ENCODE measurements at places on chromosomes 1 and 21.
A peak's percentile ranks its signal among the peaks of the same experiment; 100 is the strongest.

DNA sequence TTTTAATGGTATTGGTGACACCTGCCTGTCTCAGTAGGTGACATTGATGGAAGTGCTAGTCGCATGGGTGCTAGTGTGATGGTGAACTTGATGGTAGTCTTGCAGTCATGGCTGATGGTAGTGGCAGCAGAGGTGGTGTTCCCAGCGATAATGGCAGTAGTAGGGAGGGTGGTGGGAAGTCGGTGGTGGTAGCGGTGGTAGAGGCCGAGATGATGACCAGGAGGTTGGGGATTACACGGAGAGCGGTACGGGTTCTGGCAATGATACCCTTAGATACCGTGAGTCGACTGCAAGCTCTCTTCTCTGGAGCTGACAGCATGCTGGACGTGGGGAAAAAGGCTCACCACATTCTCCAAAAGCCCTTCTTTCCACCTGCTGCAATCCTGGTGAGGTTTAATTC lies 99.4 kb upstream of the SLC2A1 start:
- no peak overlapping the region for H3K4me3 ChIP-seq
- H3K4me1 ChIP-seq, result peaks cover 9% of the 10 kb centered on the region
- no peak overlapping the region for H3K27ac ChIP-seq
- no peak for DNase-seq
- H3K27me3 ChIP-seq, result peaks cover 10% of the 10 kb centered on the region
- H3K36me3 ChIP-seq, result no peaks in the 10 kb centered on the region

DNA sequence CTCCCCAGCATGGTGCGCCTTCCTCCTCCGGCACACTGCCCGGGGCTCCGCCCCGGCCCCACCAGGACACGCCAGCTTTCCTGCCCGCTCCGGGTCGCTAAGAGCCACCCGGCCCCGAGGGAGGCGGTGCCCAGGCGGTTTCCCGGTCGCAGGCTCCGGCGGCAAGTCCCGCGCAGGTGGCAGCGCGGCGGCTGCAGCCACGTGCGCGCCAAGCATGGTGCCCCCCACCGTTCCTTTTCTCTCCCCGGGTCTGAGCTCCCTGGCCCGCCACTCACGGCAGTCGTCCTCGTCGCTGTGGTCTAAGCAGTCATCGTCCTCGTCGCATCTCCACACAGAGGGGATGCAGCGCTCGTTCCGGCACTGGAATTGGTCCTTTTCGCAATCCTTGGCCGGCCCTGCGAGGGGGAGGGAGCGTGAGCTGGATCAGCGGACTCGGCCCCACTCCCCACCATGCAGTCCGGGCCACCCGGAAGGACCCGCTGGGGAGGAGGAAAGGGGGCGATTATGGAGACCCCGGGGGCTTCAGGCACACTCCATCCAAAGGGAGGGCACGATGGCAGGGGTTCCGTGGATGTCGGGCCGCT lies 1.2 kb downstream of the LRP8 start:
- no peaks in the 10 kb centered on the region for H3K27me3 ChIP-seq
- H3K27ac ChIP-seq, result peak overlapping the region; percentile 79
- no peaks in the 10 kb centered on the region for H3K36me3 ChIP-seq
- no peak for DNase-seq
- H3K4me1 ChIP-seq, result peaks cover 13% of the 10 kb centered on the region
- H3K4me3 ChIP-seq, result peak overlapping the region; percentile 92

- no peak overlapping the region for H3K4me3 ChIP-seq
- DNase-seq, result no peak
- H3K27ac ChIP-seq, result no peak overlapping the region
- H3K36me3 ChIP-seq, result peaks cover 3% of the 10 kb centered on the region
- peaks cover 19% of the 10 kb centered on the region for H3K4me1 ChIP-seq
- peaks cover 20% of the 10 kb centered on the region for H3K27me3 ChIP-seq
These were observed 33.7 kb downstream of the ZBTB18 start for GRCh38 chr1:244084763-244085162.

- peaks cover 15% of the 10 kb centered on the region for H3K36me3 ChIP-seq
- no peak for DNase-seq
- no peak overlapping the region for H3K4me3 ChIP-seq
- peaks cover 9% of the 10 kb centered on the region for H3K4me1 ChIP-seq
- H3K27ac ChIP-seq, result no peak overlapping the region
These were observed 154.6 kb downstream of the PCNX2 start for GRCh38 chr1:233140974-233141373.

DNA sequence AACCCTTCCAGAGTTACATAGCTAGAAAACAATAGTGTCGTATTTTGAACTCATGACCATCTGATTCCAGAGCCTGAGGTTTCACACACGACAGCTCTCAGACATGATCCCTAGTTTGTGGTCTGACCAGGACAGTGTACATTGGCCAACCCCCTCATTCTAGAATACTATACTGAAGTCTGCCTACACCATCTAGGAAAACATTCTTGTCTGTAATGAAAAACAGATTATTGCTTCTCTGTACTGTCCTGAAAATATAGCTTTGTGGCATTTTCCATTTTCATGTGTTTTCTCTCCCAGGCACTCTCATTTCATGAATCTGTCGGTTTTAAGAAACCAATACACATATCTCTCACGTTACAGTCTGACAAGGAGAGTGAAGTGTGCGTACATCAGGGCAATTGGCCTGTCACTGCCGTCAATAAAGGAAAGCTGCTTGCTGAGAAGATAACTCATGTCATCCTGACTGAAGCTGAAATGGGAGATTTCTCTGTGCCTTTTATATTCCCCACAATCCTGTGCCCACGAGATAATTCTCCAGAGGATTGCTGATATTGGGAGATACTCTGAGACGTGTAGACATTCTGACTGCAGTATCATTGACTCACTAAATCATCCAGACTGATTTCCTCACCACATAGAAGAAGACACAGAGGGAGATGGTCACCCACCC lies 585.6 kb downstream of the PLPP3 start:
- peaks cover 2% of the 10 kb centered on the region for H3K27me3 ChIP-seq
- peaks cover 2% of the 10 kb centered on the region for H3K36me3 ChIP-seq
- no peak overlapping the region for H3K4me3 ChIP-seq
- H3K4me1 ChIP-seq, result no peaks in the 10 kb centered on the region
- no peak for DNase-seq
- no peak overlapping the region for H3K27ac ChIP-seq

- no peak overlapping the region for H3K4me3 ChIP-seq
- DNase-seq, result no peak
- H3K27me3 ChIP-seq, result peaks cover 35% of the 10 kb centered on the region
- peaks cover 5% of the 10 kb centered on the region for H3K4me1 ChIP-seq
These were observed 4.2 kb downstream of the KISS1 start for GRCh38 chr1:204192046-204192445.

DNA sequence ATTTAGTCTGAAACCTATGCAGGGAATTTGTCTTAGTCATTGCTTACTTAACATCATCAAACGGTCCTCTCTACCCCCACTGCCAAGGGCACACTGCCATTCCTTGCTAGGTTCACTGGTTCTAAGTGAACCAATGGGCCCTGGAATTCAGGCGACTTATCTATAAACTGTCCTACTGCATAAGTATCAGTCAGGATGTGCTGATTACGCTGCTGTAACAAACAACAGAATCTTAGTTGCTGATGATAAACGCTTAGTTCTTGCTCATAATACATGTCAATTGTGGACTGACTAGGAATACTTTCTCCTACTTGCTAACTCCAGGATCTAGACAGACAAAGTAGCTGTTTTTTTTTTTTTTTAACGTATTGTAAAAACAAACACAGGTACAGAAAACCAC lies 136.1 kb downstream of the PRDM2 start:
- H3K4me1 ChIP-seq, result no peaks in the 10 kb centered on the region
- H3K27me3 ChIP-seq, result peaks cover 11% of the 10 kb centered on the region
- H3K27ac ChIP-seq, result no peak overlapping the region
- DNase-seq, result no peak
- H3K4me3 ChIP-seq, result no peak overlapping the region
- no peaks in the 10 kb centered on the region for H3K36me3 ChIP-seq

- H3K36me3 ChIP-seq, result no peaks in the 10 kb centered on the region
- no peak overlapping the region for H3K27ac ChIP-seq
- H3K27me3 ChIP-seq, result peaks cover 21% of the 10 kb centered on the region
These were observed 7.0 kb upstream of the ATF3 start for GRCh38 chr1:212601524-212601923.

DNA sequence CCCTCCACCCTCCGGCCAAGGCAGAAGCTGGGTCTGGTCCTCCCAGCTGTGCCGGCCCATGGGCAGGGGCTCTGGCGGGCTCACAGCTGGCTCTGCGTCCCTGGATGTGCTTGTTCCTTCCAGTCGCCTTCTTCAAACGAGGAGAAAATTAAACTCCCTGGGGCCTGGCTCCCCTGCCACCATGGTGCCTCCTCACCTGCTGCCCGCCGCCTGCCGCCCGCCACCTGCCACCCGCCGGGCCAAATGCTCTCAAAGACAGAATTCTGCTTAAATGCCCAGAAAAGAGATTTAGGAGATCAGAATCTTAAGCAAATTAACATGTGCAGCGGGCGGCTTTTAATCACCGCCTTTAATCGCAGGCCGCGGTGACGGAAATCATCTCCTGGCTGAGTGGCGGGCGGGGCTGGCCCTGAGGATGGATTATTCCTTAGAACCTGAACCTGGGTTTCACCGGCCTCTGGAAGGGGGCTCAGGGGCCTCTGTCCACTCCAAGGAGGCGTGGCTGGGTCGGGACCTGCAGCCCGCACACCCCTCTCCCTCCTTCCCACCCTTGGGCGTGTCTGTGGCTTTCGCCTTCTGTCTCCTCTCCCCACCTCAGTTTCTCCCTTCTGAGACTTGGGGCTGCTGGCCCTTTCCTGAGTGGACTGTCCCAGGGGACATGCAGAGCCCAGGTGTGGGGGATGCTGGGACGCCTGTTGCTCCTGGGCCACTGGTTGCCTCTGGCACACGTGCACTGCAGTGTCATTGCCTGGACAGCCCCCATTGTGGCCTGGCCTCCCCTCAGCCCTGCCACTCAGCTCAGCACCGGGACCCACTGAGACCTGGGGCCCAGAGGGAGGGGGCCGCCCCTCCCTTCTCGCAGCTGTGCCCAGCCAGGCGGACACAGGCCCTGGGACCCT lies 10.5 kb upstream of the PLCH2 start:
- H3K27me3 ChIP-seq, result peaks cover 15% of the 10 kb centered on the region
- peaks cover 9% of the 10 kb centered on the region for H3K4me1 ChIP-seq
- H3K4me3 ChIP-seq, result no peak overlapping the region
- no peaks in the 10 kb centered on the region for H3K36me3 ChIP-seq

GRCh38 chr1:159121526-159121925 lies 45.0 kb upstream of the AIM2 start:
- no peak for DNase-seq
- H3K27me3 ChIP-seq, result no peaks in the 10 kb centered on the region
- no peak overlapping the region for H3K4me3 ChIP-seq
- H3K36me3 ChIP-seq, result no peaks in the 10 kb centered on the region

DNA sequence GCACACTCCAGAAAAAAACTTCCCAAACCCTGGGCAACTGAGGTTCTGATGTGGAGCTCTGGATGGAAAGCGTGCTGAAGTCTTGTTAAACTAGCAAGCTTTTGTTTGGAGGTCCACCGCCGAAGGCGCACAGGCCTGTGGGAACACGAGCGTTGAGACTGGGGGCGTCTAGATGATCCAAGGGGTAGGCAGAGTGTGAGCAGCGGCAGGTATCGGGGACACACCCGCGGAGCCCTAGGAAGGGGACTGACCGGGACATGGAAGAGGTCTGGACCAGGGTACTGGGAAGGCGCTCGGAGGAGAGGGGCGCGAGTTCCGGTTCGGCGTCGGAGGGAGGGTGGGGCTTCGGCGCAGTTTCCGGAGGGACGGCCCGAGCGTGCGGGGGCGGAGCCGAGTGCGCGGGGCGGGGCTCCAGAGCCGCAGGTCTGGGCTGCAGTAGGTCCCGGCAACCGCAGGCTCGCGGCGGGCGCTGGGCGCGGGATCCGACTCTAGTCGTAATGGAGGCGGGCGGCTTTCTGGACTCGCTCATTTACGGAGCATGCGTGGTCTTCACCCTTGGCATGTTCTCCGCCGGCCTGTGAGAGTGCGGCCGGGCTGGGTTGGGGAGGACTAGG lies at the start of gene SLC50A1:
Gene SLC50A1, plus strand, starts transcription at position 438 of the 614 bp plus-strand sequence. Its CDS starts 60 bp downstream, at position 498.
- H3K27me3 ChIP-seq, result no peaks in the 10 kb centered on the region
- H3K4me3 ChIP-seq, result peak within 1 kb of the TSS; percentile 95
- H3K27ac ChIP-seq, result peak within 1 kb of the TSS; percentile 99
- peaks cover 1% of the 10 kb centered on the region for H3K36me3 ChIP-seq

- no peak for DNase-seq
These were observed 52.8 kb upstream of the RPL11 start for GRCh38 chr1:23638786-23639241.

DNA sequence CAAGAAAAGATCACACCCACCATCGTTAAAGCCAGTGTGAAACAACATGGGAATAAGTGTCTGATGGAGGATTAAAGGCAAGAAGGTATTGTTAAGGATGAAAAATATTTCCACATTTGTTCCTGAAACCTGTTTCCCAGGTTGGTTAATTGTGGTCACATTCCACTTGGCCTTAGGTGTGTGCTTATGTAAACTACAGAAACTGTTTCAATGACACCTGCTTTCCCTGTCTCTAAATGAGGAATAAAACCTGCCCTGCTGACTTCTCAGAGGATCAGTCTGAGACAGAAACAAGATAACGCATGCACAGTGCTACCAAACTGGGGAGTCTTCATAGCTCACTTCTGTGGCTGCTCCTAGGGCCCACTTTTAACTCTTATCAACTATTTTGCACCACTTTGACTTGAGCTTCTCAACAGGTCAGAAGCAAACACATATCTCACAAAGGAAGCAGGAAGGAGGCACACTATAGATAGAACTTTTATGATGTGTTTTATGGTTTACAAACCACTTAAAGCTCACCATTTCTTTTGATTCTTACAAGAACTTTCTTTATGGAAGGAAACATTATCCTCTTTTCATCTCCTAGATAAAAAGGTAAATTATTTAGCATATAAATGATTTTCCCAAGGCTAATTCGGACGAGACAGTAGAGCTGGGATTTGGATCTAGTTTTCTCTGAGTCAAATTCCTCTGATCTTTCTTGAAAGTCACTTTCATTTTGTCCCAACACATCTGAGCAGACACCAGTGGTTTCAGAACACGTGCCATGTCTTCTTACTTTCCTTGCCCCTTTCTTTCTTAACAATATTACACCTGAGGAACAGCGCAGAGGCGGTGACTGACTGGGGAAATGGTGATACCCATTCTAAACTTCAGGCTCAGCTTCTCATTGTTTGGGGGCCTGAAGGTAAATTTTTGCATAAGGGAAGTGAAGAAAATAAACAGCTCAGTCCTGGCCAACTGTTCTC lies 33.4 kb downstream of the CYP2J2 start:
- no peak overlapping the region for H3K27ac ChIP-seq
- no peaks in the 10 kb centered on the region for H3K4me1 ChIP-seq
- H3K4me3 ChIP-seq, result no peak overlapping the region

- H3K36me3 ChIP-seq, result peaks cover 23% of the 10 kb centered on the region
- H3K4me1 ChIP-seq, result peaks cover 15% of the 10 kb centered on the region
- no peak overlapping the region for H3K27ac ChIP-seq
These were observed 17.4 kb downstream of the SDE2 start for GRCh38 chr1:225981714-225982113.

- H3K4me1 ChIP-seq, result no peaks in the 10 kb centered on the region
- no peak overlapping the region for H3K4me3 ChIP-seq
- no peak overlapping the region for H3K27ac ChIP-seq
- H3K36me3 ChIP-seq, result no peaks in the 10 kb centered on the region
- peaks cover 13% of the 10 kb centered on the region for H3K27me3 ChIP-seq
- no peak for DNase-seq
These were observed 7.6 kb upstream of the RXRG start for GRCh38 chr1:165452336-165453130.

Measured in memory B cell (primary cell).